Activated CD4-positive, alpha-beta T cell treated with anti-CD3 and anti-CD28 coated beads for 36 hours (primary cell): ENCODE measurements at places on chromosomes 3 and 15. TPM values are rescaled to one million over a fixed set of nuclear protein-coding genes. Genes with fewer than 3 reads are reported as not detected.

- peaks cover 2% of the 10 kb centered on the region for H3K27me3 ChIP-seq
- H3K27ac ChIP-seq, result no peak overlapping the region
- no peak for DNase-seq
- H3K4me3 ChIP-seq, result no peak overlapping the region
- no peaks in the 10 kb centered on the region for H3K36me3 ChIP-seq
- H3K4me1 ChIP-seq, result no peaks in the 10 kb centered on the region
Measured at GRCh38 chr15:77642793-77643430, 10.2 kb upstream of the LINGO1 start.

GRCh38 chr3:2568929-2569328 lies 470.3 kb downstream of the CNTN4 start:
- no peaks in the 10 kb centered on the region for H3K27me3 ChIP-seq
- DNase-seq, result no peak
- H3K4me3 ChIP-seq, result no peak overlapping the region
- no peaks in the 10 kb centered on the region for H3K4me1 ChIP-seq
- no peak overlapping the region for H3K27ac ChIP-seq

GRCh38 chr3:27594096-27594690 lies 110.0 kb upstream of the SLC4A7 start:
- no peaks in the 10 kb centered on the region for H3K36me3 ChIP-seq
- H3K27me3 ChIP-seq, result no peaks in the 10 kb centered on the region
- no peak overlapping the region for H3K27ac ChIP-seq
- DNase-seq, result no peak
- no peak overlapping the region for H3K4me3 ChIP-seq

- no peaks in the 10 kb centered on the region for H3K4me1 ChIP-seq
- DNase-seq, result no peak
- H3K27me3 ChIP-seq, result peaks cover 10% of the 10 kb centered on the region
- no peaks in the 10 kb centered on the region for H3K36me3 ChIP-seq
- H3K4me3 ChIP-seq, result no peak overlapping the region
Measured at GRCh38 chr15:80426316-80426715, 22.1 kb downstream of the ARNT2 start.

GRCh38 chr3:195194559-195195206 lies 76.3 kb downstream of the XXYLT1 start:
- H3K27ac ChIP-seq, result peak overlapping the region; percentile 77
- no peak overlapping the region for H3K4me3 ChIP-seq
- peak; percentile 23 for DNase-seq
- H3K4me1 ChIP-seq, result peaks cover 21% of the 10 kb centered on the region

The ROPN1 gene
- total RNA-seq, result not detected

The SERPINI2 gene
- total RNA-seq, result not detected
